ENCODE measurements at places on chromosomes 13 and 19.

DNA sequence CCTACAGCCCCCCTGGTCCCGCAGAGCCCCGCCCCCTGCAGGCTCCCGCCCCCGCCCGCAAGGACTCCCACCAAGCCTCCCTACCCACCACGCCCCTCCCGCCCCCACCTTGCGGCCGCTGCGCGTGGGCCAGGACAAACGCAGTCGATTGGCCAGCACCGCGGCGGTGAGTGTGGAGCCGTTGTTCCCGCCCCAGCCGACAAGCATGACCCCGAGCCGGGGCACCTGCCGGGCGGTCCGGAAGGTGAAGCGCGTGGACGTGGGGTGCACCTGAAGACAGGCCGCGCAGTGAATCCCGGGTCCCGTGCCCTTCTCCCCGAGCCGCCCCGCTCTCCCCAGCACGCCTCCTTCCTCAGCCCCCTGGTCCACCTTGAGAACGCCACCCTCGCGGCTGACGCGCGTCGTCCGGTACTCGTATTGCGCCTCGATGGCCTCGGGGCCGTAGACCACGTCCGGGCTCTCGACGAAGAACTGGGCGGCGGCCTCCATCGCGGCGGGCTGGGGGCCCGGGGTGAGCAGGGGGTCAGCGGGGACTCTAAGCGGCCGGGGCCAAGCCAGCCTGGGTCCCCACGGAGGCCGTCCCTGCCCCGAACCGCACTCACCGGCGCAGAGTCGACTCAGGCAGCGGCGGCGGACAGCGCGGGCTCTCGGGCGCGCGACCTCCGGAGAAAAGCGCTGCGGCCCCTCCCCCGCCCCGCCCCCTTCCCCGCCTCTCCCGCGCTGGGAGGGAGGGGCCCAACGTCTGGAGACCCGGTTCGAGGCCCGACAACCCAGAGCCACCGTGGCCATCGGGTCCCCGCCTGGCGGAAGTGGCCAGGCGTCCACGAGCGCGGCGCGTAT lies at the start of gene ISYNA1:
TSS of gene ISYNA1 (minus strand) at position 643 of the 840 bp plus-strand sequence. CDS start at position 489, 154 bp downstream.
- no peak for DNase-seq

GRCh38 chr19:29389495-29389894 lies 136.3 kb upstream of the VSTM2B start:
- no peak for DNase-seq

DNA sequence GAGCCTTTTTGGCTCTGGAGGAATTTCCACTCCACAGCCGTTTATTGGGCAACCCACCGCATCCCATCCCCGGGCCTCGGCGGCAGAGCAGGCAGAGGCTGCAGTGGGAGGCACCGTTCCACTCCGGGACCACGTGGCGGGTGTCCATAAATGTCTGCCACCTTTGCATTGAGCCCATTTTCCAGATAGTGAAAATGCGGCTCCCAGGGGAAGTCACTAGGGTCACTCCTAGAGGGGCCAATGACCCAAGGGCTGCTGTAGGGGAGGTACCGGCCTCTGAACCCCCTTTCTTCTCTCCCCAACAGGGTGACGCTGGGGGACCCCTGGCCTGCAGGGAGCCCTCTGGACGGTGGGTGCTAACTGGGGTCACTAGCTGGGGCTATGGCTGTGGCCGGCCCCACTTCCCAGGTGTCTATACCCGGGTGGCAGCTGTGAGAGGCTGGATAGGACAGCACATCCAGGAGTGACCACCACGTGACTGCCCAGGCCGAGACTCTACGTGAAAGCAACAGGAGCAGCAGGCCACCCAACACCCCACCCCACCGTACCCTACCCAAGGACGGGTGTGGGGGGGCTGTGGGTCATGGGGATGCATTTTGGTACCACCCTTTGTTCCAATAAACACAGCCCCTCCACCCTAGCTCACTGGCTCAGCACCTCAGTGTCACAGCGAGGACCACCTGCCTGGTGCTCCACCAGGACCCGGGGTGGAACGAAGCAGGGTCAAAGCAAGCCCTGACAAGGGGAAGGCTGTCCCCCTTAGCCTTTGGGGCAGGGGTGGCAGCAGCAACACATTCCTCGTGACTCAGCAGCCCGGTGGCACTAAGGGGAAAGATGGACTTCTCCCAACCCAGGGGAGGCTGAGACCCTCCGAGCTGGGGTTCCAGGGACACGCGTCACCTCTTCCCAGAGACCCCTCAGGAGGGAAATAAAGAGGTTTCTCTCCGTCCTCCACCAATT lies 1.5 kb downstream of the TIMM13 start:
- DNase-seq = no peak

GRCh38 chr19:5954293-5954692 lies 23.6 kb downstream of the RANBP3 start:
- DNase-seq = no peak

- no peak for DNase-seq
These were observed 719.4 kb downstream of the DIAPH3 start for GRCh38 chr13:59444210-59444857.

DNA sequence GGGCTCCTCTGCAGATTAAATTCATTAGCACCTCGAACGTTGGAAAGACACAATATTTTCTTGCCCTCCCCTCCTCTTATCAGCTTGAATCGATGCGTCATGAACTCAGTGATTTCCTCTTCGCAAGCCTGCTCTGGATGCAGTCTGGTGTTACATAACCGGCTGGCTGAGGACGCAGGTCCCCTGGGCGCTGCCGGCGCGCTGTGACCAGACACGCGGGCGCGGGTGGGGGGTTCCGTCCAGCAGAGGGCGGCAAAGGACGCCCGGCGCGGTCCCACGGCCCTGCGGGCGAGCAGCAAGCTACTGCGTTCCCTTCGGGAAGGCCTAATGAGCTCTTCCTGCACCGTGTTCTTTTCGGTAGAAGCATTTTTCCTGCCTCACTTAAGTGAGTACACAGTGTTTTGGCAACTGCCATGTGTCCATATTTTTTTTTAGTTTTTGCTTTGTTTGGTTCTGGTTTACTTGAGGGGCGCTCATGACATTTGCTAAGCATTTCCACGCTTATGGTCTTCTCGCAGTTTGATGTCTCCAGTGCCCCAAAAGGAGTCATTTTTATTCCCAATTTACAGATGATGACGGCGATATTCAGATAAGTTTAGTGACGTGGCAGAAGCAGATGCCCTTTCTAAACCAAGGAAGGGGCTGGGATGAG lies 112.2 kb upstream of the MBNL2 start:
- DNase-seq = peak; percentile 79

- DNase-seq = no peak
These were observed 310.2 kb downstream of the ZNF536 start for GRCh38 chr19:30682146-30682998.

GRCh38 chr13:90751026-90751425 lies 596.5 kb upstream of the MIR17HG start:
- no peak for DNase-seq

- peak; percentile 8 for DNase-seq
These were observed 897 bp downstream of the ETHE1 start for GRCh38 chr19:43525836-43526771.

GRCh38 chr19:52189735-52190486 lies at the start of gene PPP2R1A:
Gene PPP2R1A, plus strand, starts transcription at chr19:52190052. Its CDS starts 45 bp downstream, at chr19:52190097.
- peak; percentile 100 for DNase-seq
